ENCODE measurements at places on chromosomes 13 and 19.
A peak's percentile ranks its signal among the peaks of the same experiment; 100 is the strongest.

DNA sequence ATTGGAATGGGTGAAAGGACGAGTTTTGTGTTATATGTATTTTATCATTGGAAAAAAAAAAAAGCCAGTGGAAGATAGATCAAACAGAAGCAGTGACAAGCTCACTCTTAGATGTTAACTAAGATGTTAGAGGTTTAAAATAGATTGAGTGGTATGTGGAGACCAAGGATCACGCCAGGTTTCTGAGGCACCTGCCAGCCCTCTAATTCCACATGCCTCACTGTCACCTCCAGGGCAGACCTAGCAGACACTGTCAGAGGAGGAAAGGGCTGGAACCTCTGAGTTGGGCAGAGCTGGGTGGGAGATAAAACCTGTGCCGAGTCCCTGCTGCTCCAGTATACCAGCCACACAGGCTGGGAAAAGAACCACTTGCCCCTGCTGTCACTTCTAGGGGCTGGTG lies 57.5 kb upstream of the SIAH3 start:
- H3K36me3 ChIP-seq = no peaks in the 10 kb centered on the region
- no peak for DNase-seq
- no peak overlapping the region for H3K27ac ChIP-seq
- no peaks in the 10 kb centered on the region for H3K27me3 ChIP-seq

GRCh38 chr19:52786078-52786463 lies 520 bp downstream of the ZNF600 start:
- no peaks in the 10 kb centered on the region for H3K27me3 ChIP-seq
- peak overlapping the region; percentile 76 for H3K4me3 ChIP-seq
- H3K36me3 ChIP-seq = no peaks in the 10 kb centered on the region
- no peak for DNase-seq

DNA sequence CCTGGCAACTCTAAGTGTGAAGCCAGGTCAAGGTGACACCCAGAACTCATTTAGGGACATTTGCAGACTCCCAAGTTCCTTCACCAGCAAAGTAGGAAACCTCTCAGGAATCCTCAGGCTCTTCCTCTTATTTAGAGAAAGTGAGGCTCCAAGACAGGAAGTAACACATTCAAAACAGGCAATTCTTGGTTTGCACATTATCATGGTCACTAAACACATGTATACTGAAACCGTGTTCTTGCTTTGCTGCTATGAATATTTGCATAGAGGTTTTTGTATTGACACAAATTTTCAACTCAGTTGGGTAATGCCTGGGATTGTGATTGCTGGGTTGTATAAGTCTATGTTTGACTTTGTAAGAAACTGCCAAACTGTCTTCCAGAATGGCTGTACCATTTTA lies 13.2 kb upstream of the URI1 start:
- no peak overlapping the region for H3K27ac ChIP-seq
- no peaks in the 10 kb centered on the region for H3K4me1 ChIP-seq
- H3K36me3 ChIP-seq = no peaks in the 10 kb centered on the region
- no peak overlapping the region for H3K4me3 ChIP-seq
- H3K27me3 ChIP-seq = peaks cover 4% of the 10 kb centered on the region
- no peak for DNase-seq

GRCh38 chr13:68644611-68645010 lies 1414.5 kb upstream of the PCDH9 start:
- H3K27me3 ChIP-seq = no peaks in the 10 kb centered on the region
- no peaks in the 10 kb centered on the region for H3K4me1 ChIP-seq
- no peak for DNase-seq
- H3K27ac ChIP-seq = no peak overlapping the region
- H3K36me3 ChIP-seq = no peaks in the 10 kb centered on the region

DNA sequence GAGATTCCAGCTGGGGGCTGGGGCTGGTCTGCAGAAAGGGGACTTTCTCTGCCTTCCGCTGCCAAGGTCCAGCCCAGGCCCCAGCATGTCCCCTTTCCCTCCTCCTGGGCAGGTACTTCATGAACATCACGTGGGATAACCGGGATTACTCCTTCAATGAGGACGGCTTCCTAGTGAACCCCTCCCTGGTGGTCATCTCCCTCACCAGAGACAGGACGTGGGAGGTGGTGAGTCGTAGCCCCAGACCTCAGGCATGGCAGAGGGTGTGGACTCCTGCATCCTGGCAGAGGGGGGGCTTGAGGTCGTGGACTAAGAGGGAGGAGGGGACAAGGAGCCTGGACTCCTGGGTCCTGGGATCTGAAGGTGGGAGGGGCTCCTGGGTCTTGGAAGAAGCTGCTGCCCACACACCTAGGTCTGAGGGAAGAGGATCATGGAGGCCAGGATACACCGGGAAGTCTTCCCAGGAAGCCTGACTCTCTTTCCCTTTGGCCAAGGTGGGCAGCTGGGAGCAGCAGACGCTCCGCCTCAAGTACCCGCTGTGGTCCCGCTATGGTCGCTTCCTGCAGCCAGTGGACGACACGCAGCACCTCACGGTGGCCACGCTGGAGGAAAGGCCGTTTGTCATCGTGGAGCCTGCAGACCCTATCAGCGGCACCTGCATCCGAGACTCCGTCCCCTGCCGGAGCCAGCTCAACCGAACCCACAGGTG lies 20.6 kb downstream of the GRIN2D start:
- peaks cover 44% of the 10 kb centered on the region for H3K27me3 ChIP-seq
- no peaks in the 10 kb centered on the region for H3K36me3 ChIP-seq
- H3K27ac ChIP-seq = no peak overlapping the region
- peaks cover 16% of the 10 kb centered on the region for H3K4me1 ChIP-seq
- no peak overlapping the region for H3K4me3 ChIP-seq

- DNase-seq = no peak
- H3K27ac ChIP-seq = no peak overlapping the region
Observed at GRCh38 chr19:49741210-49741844, 21.8 kb downstream of the TSKS start.

GRCh38 chr19:35717665-35718344 lies at the start of gene KMT2B:
KMT2B (plus strand) TSS chr19:35718003; CDS start chr19:35718019, 16 bp downstream.
- H3K27me3 ChIP-seq = no peaks in the 10 kb centered on the region
- no peak for DNase-seq
- H3K27ac ChIP-seq = peak within 1 kb of the TSS; percentile 85
- peak within 1 kb of the TSS; percentile 76 for H3K4me3 ChIP-seq
- H3K36me3 ChIP-seq = peaks cover 27% of the 10 kb centered on the region
- H3K4me1 ChIP-seq = peaks cover 58% of the 10 kb centered on the region

DNA sequence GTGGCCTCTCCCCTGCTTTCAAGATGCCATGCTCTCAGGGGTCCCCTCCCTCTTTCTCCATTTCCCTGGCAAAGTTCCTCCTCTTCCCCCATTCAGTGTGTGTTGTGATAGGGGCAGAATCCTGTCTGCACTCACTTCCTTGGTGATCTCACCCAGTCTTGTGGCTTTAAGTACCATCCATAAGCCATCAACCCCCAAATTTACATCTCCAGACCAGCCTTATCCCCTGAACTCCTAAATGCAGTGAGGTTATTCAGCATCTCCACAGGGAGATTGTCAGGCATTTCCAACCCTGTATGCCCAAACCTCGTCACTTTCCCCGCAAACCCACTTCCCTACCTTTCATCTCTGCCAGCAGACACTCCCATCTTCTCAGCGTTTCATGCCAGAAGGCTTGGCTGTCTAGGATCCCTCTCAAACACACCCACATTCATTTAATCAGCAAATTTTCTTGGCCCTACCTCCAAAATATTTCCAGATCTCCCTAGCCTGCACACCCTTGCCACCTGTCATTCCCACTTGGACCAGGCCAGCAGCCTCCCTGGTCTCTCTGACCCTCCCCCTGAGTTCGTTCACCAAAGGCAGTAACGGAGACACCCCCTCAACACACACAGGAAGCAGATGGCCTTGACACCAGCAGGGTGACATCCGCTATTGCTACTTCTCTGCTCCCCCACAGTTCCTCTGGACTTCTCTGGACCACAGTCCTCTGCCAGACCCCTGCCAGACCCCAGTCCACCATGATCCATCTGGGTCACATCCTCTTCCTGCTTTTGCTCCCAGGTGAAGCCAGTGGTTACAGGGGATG lies at the start of gene HCST:
Gene HCST (plus strand): TSS at position 676 of the 808 bp plus-strand sequence. CDS start 65 bp downstream, at position 741.
- peaks cover 19% of the 10 kb centered on the region for H3K36me3 ChIP-seq
- H3K27me3 ChIP-seq = no peaks in the 10 kb centered on the region
- peak within 1 kb of the TSS; percentile 100 for H3K27ac ChIP-seq

GRCh38 chr13:49759503-49759902 lies 33.0 kb downstream of the KPNA3 start:
- no peaks in the 10 kb centered on the region for H3K4me1 ChIP-seq
- no peaks in the 10 kb centered on the region for H3K27me3 ChIP-seq
- no peak for DNase-seq
- no peak overlapping the region for H3K27ac ChIP-seq
- H3K36me3 ChIP-seq = no peaks in the 10 kb centered on the region
- no peak overlapping the region for H3K4me3 ChIP-seq

GRCh38 chr19:29667387-29667783 lies 2.1 kb downstream of the PLEKHF1 start:
- DNase-seq = no peak
- H3K27ac ChIP-seq = no peak overlapping the region
- no peaks in the 10 kb centered on the region for H3K36me3 ChIP-seq
- no peak overlapping the region for H3K4me3 ChIP-seq
- no peaks in the 10 kb centered on the region for H3K27me3 ChIP-seq

DNA sequence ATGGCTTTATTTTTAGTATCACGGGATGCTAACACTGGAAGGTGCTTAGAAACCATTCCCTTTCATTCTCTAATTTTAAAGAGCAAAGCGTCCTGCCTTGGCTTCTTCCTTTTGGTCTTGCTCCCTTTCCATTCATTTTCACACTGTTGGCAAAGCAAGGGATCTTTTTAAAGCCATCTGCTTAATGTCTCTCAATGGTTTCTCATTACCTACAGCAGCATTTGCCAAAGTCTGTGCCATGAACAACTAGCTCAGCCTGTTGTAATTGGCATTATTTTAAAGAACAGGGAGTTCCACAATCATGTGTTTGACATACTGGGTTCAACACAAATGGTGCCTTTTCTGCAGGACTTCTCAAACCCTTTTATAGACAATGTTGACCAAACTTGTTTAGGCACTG lies 444.3 kb downstream of the GPC6 start:
- no peaks in the 10 kb centered on the region for H3K27me3 ChIP-seq
- no peaks in the 10 kb centered on the region for H3K4me1 ChIP-seq
- H3K36me3 ChIP-seq = no peaks in the 10 kb centered on the region
- no peak for DNase-seq

- H3K4me3 ChIP-seq = peak within 1 kb of the TSS; percentile 68
- no peaks in the 10 kb centered on the region for H3K36me3 ChIP-seq
- peak within 1 kb of the TSS; percentile 71 for H3K27ac ChIP-seq
- no peaks in the 10 kb centered on the region for H3K27me3 ChIP-seq
Observed at GRCh38 chr19:46860846-46861690, at the start of gene ARHGAP35. ARHGAP35 (plus strand) TSS chr19:46860997; CDS start chr19:46918676, 57,679 bp downstream.

DNA sequence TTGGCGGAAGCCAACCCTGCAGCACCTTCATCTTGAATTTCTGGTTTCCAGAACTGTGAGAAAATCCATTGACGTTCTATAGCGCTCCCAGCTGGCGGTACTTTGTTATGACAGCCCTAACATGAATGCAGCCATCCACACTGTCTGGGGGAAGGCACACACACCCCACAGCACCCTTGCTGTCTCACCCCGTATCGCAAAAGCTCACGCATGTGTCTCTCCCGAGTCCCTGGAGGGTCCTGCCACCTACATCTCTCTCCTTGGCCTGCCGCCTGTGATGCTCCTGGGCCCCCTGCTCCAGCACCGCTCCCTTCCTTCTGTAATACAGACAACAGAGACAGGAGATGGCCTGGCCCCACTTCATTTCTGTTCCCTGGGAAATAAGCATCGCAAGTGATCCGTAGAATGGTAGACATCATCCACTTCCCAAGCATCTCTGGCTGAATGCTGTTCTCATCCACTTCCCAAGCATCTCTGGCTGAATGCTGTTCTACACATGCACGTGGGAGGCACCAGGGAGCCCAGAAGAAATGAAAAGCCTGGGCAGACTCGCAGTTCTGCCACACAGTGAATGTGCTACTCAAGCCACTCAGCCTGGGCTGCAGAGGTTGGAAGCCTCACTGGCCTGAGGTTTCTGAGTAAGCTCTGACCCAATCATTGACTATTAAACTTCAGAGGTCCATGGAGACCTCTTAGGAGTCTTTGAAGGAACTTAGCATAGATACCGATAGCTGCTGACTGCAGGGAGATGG lies 29.6 kb downstream of the EPN1 start:
- no peak overlapping the region for H3K27ac ChIP-seq
- H3K36me3 ChIP-seq = peaks cover 7% of the 10 kb centered on the region

GRCh38 chr13:43389573-43389972 lies 366.2 kb downstream of the DNAJC15 start:
- no peak overlapping the region for H3K4me3 ChIP-seq
- H3K27ac ChIP-seq = no peak overlapping the region
- no peaks in the 10 kb centered on the region for H3K4me1 ChIP-seq
- no peaks in the 10 kb centered on the region for H3K27me3 ChIP-seq
- no peak for DNase-seq
- H3K36me3 ChIP-seq = no peaks in the 10 kb centered on the region

DNA sequence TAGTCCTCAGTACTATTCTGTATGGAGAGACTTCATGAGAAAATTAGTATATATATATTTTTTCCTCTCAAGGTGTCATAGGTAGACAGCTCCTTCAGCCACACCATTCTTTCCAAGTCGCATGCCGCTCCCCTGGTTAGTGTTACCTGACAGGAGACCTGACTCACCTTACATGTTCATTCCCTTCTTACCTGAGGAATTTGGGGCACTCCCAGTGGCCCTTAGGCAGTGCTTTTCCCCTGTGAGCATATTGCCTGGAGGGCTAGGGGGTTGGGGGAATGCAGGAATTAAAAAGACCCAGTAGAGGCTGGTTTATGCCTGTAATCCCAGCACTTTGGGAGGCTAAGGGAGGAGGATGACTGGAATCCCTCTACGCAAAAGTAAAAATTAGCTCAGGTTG lies 9.0 kb upstream of the ACTN4 start:
- peaks cover 26% of the 10 kb centered on the region for H3K4me1 ChIP-seq
- DNase-seq = no peak
- no peaks in the 10 kb centered on the region for H3K27me3 ChIP-seq
- H3K4me3 ChIP-seq = no peak overlapping the region

GRCh38 chr13:49336655-49337054 lies 88.9 kb downstream of the CDADC1 start:
- no peak overlapping the region for H3K27ac ChIP-seq
- no peaks in the 10 kb centered on the region for H3K27me3 ChIP-seq
- no peak for DNase-seq
- H3K4me3 ChIP-seq = no peak overlapping the region
- H3K4me1 ChIP-seq = no peaks in the 10 kb centered on the region
- H3K36me3 ChIP-seq = no peaks in the 10 kb centered on the region

GRCh38 chr19:19643158-19644053 lies at the start of gene GMIP:
GMIP (minus strand) TSS chr19:19643657; CDS start chr19:19643529, 128 bp downstream.
- H3K36me3 ChIP-seq = peaks cover 68% of the 10 kb centered on the region
- no peaks in the 10 kb centered on the region for H3K27me3 ChIP-seq

DNA sequence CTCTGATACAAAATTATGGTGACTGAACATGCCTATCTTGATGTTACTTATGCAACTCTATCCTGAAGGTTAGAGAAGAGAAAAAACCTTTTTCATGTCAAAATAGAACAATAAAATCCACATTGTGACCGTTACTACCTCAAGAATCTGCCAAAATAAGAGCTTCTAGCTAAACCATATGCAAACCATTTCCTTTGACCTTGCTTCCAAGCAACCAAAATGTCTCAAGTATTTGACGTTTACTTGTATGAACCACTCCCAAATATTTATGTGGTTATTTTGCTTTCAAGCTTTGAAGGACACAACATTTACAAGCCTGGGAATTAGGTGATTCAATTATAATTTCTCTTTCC lies 13.9 kb downstream of the FOXO1 start:
- peak; percentile 55 for DNase-seq
- H3K4me1 ChIP-seq = peaks cover 91% of the 10 kb centered on the region
- H3K36me3 ChIP-seq = no peaks in the 10 kb centered on the region
- peak overlapping the region; percentile 62 for H3K27ac ChIP-seq
- H3K4me3 ChIP-seq = peak overlapping the region; percentile 51
- no peaks in the 10 kb centered on the region for H3K27me3 ChIP-seq

- H3K4me1 ChIP-seq = no peaks in the 10 kb centered on the region
Observed at GRCh38 chr13:64186503-64187250, 2771.0 kb upstream of the PCDH20 start.
